ENCODE measurements at places on chromosomes 4 and X. TPM values are rescaled to one million over a fixed set of nuclear protein-coding genes. Genes with fewer than 3 reads are reported as not detected.

FAM47E gene
- total RNA-seq = under 0.01 TPM

PLXNB3 gene
- total RNA-seq = 5.5 TPM

VCX3A gene
- total RNA-seq = not detected

AMBN gene
- total RNA-seq = not detected

TREX2 gene
- total RNA-seq = 1.9 TPM

TRAM1L1 gene
- total RNA-seq = 4.6 TPM

CPE gene
- total RNA-seq = 1.00 TPM

TMEM150C gene
- 0.44 TPM for total RNA-seq

WAS gene
- 0.22 TPM for total RNA-seq

SCD5 gene
- total RNA-seq = 3.7 TPM

FGF5 gene
- total RNA-seq = 12.6 TPM

LUZP4 gene
- total RNA-seq = not detected

DOK7 gene
- total RNA-seq = not detected

MND1 gene
- total RNA-seq = 8.4 TPM

SMR3B gene
- total RNA-seq = not detected

ZMAT1 gene
- 0.66 TPM for total RNA-seq

NOCT gene
- total RNA-seq = 25.6 TPM

FGA gene
- not detected for total RNA-seq

UBQLN2 gene
- 9.3 TPM for total RNA-seq

DUSP9 gene
- 0.11 TPM for total RNA-seq

SPANXB1 gene
- not detected for total RNA-seq

GJB1 gene
- not detected for total RNA-seq

IL1RAPL1 gene
- 11.5 TPM for total RNA-seq

PAGE4 gene
- total RNA-seq = not detected

NUDT10 gene
- 6.3 TPM for total RNA-seq

NDNF gene
- 0.55 TPM for total RNA-seq

TLL1 gene
- total RNA-seq = under 0.01 TPM

NEK1 gene
- 13.6 TPM for total RNA-seq

COL25A1 gene
- total RNA-seq = 0.11 TPM

CT45A3 gene
- not detected for total RNA-seq

CFAP99 gene
- total RNA-seq = not detected

TBX22 gene
- not detected for total RNA-seq

RASSF6 gene
- not detected for total RNA-seq

EVC gene
- 59.4 TPM for total RNA-seq

NXF2B gene
- not detected for total RNA-seq

TRIM60 gene
- not detected for total RNA-seq

SMPX gene
- total RNA-seq = not detected

ABLIM2 gene
- total RNA-seq = not detected

UGT2B11 gene
- total RNA-seq = not detected

SPACA5 gene
- total RNA-seq = not detected

ZFYVE28 gene
- 5.0 TPM for total RNA-seq

PQBP1 gene
- total RNA-seq = 61.5 TPM

IL1RAPL2 gene
- 0.11 TPM for total RNA-seq

USP26 gene
- total RNA-seq = not detected

TEX13C gene
- total RNA-seq = not detected

NAP1L2 gene
- total RNA-seq = 3.9 TPM

STS gene
- total RNA-seq = 3.2 TPM

NAT8L gene
- 0.12 TPM for total RNA-seq

PASD1 gene
- total RNA-seq = not detected

EMCN gene
- total RNA-seq = 0.12 TPM

PABPC1L2A gene
- not detected for total RNA-seq
